ENCODE measurements at places on chromosomes 2 and 18.

GRCh38 chr2:231272991-231273390 is 74.6 kb downstream of the ARMC9 start:
- no peak for DNase-seq

DNA sequence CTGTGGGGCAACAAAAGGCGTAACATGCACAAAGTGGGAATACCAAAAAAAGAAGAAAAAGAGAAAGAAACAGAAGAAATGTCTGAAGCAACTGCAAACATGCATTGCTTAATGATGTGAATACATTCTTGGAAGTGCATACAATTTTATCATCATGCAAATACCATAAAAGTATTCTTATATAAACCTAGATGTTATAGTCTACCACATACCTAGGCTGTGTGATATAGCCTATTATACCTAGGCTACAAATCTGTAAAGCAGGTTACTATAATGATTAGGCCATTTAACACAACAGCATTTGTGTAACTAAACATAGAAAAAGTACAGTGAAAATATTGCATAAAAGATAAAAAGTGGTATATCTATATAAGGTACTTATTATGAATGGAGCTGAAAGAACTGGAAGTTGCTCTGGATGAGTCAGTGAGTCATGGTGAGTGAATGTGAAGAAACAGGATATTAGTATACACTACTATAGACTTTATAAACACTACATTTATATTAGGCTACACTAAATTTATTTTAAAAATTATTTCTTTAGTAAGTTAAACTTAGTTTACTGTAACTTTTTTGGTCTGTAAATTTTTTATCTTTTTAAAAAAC is 319.4 kb upstream of the KCNH7 start:
- no peak for DNase-seq

DNA sequence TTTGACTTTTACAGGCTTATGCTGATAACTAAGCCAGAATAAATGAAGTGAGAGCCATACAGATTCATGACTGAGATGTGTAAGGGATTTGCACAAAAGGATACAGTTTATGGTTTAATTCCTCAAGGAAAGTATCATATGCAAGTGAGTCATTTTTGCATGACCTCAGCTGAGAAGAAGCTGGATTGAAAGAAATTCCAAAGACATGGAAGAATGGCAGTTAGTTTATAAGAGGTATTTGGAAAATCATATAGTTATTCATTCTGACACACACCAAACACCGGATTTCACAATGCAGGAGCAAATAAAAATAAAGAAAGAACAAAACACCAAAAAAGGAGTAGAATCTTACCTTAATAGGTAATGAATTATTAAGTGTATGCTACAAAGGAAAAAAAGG is 83.2 kb upstream of the RND3 start:
- DNase-seq: no peak

GRCh38 chr18:39188278-39188677 is 1622.7 kb upstream of the CELF4 start:
- DNase-seq: no peak

- no peak for DNase-seq
Observed at GRCh38 chr18:35355140-35355618, 11.0 kb upstream of the ZNF24 start.

DNA sequence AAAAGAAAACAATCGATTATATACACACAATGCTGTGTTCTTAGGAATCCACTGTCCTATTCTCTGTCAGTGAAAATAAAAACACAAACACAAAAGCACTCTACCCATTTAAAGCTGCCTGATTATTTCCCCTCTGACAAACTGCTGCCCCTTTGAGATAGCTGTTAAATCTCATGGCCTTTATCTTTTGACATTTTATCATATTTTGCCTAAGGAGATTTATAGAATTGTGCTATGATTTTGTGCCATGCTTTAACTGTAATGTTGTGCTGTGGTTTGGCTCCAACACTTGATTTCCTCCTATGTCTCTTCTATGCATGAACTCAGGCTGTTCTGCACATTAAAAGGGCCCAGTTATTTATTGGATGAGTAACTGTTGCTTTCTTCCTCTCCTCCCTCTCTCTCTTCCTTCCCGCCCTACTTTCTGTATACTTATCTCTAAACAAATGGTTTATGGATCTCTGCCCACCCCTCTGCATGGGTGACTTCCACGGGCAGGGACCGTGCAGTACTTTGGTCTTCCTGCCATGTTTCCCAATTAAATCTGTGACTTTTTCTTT is 1096.6 kb downstream of the TSN start:
- no peak for DNase-seq

DNA sequence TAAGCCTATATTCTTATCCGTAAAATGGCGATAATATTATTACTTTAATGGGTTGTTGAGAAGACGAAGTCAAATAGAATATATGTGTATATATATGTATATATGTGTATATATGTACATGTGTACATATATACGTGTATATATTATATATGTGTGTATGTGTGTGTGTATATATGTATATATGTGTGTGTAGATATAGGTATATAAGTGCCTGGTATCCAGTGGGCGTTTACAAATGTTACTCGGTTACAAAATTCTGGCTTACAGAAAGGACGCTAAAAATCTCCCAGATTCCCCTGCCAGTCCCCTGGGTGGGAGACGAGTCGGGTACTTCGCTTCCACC is 295 bp upstream of the MTX2 start:
- DNase-seq: no peak

DNA sequence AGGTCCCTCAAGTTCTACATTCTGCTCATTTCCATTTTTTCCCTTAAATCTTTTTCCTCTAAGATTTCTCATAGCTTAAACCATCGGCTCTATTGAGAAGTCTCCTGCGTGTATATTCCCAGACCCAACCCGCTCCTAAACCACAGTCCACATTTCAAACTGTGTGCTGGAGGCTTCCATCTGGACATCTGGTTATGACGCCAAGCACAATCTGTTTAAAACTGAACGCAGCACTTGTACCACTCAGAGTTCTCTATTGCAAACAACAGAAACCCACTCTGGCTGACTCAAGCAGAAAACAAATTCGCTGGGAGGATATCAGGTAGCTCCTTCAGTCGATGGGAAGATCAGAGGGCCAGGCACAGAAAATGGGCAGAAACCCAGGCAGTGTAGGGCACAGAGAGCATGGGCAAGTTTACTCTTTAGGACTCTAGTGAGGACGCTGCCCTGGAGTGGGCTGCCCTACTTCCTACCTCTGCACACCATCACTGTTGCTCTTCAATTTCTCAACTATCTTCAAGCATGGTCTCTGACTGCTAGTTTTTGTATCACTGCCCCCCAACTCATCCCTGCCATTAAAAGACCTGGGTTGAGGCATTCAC is 5.6 kb upstream of the EML4 start:
- no peak for DNase-seq

- DNase-seq: no peak
Observed at GRCh38 chr2:104746858-104747257, 107.1 kb upstream of the POU3F3 start.

Measured in stimulated activated CD8-positive, alpha-beta memory T cell treated with anti-CD3 and anti-CD28 coated beads, Interleukin-15, amount 100 ng/mL, for 24 hours (primary cell).